ENCODE measurements at places on chromosomes 13 and 19.

- DNase-seq = peak; percentile 56
These were observed 1.8 kb upstream of the ANGPTL4 start for GRCh38 chr19:8361921-8362793.

GRCh38 chr19:10655457-10656312, 1.5 kb downstream of the ILF3 start:
- no peak for DNase-seq

GRCh38 chr13:25292301-25292700, 5.0 kb upstream of the MTMR6 start:
- no peak for DNase-seq

DNA sequence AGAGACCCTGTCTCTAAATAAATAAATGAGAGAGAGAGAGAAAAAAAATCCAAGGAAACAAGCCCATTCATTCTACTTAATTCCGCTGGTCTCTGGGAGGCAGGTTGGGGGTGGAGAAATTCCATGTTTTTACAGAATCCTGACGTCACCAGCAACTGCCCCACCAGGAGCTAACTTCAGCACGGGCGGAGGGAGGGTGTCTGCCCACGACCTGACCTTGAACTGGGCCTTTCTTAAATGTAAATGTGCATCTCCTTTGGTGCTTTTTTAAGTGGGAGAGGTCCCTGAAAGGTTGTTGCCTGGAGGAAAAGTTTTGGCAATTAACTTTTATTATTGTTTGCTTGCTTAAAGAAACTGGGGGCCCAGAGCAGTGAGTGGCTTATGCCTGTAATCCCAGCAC, 15.5 kb downstream of the KLF2 start:
- DNase-seq = no peak

DNA sequence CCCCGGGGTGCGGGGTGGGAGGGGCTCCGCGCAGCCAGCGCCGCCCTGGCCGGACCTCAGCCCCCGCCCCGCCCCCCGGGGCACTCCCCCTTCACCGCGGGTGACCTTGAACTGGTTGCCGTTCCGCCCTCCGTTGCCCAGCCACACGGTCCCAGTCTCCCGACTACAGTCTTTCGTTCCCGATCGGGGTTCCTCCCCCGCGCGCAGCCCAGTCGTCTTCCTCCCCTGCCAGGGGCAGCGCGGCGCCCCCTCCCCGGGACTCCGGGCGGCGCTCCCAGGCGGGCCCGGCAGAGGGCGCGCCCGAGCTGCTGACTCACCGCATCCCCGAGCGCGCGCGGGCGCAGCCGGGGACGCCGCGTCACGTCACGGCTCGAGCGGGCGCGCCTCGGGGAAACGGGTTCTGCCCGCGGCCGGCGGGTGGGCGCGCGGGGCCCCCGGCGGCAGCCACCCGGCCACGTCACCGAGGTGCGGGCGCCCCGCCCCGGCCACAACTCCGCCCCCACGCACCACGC, 459 bp downstream of the MIDN start:
- DNase-seq = peak; percentile 80

DNA sequence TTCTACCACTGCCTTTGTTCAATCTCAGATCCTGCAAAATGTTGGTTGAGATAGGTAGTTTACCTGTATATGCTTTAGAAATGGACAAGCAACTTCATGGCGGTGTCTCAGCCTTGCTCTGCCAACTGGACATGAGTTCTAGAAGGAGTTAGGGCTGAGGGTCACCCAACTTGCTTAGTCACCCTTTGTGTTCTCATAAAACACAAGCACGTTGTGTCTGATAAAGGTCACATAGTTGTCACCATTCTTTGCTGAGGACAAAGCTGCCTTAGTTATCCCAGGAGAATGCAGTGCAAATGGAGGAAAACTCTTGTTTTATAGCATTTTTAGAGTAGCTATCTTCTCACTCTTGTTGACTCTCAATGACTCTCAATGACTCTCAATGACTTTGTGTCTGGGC, 218.4 kb upstream of the TMTC4 start:
- DNase-seq = no peak

DNA sequence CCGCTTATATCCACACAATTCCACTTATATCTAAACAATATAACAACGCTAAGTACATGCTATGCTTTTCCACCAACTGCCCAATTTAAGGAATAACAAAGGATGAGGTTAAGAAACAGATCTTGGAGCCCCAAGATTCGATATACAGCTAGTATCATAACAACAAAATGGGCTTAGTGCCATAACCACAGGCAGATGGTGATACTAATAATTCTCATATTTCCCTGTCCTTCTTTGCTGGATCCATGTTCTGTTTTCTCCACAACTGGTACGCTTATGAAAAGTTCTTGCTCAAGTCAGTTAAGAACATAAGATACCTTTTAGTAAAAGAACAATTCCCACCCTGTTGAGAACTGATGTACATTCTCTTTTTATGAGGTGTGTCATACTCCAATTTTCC, 33.9 kb downstream of the CAB39L start:
- no peak for DNase-seq

DNA sequence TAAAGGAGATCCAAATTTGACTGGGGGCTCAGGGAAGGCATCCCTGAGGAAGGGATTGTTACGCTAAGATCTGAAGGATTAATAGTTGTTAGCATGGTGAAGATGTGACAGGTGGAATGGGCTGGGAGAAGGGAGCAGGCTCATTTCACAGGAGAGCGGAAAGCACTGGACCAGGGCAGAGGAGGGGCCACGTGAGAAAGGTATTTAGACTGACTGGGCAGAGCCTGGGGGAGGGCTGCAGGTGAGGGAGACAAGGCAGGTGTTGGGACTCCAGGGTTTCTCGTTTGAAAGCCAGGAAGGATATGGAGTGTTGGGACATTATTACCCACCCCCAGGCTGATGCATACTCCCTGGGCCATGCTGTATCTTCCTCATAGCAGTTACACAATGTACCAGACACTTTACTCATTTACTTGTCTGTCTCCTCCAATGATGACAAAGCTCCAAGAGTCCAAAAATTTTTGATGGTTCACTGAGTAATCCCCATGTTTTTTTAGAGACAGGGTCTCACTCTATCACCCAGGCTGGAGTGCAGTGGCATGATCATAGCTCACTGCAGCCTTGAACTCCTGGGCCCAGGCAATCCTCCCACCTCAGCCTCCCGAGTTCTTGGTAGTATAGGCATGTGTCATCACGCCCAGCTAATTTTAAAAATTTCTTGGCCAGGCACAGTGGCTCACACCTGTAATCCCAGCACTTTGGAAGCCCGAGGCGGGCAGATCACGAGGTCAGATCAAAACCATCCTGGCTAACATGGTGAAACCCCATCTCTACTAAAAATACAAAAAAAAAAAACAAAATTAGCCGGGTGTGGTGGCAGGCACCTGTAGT, 2.3 kb downstream of the TRAPPC6A start:
- DNase-seq = no peak

- no peak for DNase-seq
These were observed 189.0 kb upstream of the SOX1 start for GRCh38 chr13:111877906-111878305.

DNA sequence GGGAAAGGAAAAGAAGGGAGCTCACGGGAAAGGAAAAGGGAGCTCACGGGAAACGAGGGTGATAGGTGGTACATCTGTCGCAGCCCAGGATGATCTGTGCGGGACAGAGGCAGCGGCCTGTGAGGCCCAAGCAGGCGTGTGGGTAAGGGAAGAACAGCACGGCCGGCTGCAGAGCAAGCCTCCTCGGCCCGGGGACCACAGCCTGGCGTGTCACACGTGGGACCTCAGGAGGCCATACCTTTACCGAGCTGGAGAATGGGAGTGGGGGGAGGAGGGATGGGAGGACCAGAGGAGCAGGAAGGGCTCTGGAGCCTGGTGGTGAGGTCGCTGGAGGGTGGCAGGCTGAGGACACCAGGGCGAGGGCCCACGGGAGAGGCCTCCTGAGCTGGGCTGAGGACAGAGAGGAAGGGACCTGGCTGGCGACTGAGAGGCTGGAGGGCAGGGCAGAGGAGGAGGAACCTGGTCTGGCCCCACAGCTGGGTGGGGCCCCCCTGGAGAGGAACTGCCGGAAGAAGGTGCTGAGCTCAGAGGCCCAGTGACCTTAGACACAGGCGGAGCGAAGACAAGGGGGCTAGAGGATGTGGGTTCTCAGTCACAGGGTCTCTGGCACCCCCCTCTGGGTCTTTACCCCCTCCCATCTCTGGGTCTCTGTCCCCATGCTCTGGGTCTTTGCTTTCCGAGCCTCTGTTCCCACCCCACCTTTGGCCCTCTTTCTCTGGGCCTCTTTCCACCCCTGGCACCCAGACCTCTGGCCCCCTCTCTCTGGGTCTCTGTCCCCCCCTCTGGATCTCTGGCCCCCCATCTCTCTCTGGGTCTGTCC, 2.9 kb upstream of the FTL start:
- DNase-seq = no peak

- no peak for DNase-seq
These were observed 76.6 kb downstream of the B3GLCT start for GRCh38 chr13:31276421-31276820.

DNA sequence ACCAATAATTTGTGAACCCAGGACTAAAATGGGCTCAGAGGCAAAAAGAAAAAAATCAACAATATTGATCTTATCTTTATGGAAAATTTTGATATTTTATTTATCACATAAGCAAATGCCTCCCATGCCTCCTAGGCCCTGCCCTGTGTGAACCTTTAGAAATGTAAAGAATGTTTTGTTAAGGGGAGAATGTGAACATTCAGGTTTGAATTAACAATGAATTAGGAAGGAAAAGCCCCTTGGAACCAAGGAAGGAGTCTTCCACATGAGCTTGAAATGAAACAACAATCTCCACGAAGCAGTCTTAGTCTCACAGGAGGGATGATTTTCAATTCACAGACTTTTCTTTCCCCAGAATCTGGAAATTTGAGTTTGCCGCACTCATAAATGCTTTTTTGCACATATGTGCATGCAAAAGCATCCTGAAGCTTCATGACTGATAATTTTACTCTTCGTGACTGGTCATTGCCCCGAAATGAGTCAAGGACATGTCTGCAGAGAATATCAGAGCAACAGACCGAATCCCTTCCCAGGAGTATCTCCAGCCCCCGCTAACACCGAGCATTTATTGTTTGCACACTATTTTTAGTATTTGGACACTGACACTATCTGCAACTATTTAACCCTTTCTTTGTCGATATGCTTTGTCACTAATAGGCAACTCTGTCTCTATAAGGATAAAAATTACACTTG, 135.2 kb downstream of the DCT start:
- DNase-seq = no peak

DNA sequence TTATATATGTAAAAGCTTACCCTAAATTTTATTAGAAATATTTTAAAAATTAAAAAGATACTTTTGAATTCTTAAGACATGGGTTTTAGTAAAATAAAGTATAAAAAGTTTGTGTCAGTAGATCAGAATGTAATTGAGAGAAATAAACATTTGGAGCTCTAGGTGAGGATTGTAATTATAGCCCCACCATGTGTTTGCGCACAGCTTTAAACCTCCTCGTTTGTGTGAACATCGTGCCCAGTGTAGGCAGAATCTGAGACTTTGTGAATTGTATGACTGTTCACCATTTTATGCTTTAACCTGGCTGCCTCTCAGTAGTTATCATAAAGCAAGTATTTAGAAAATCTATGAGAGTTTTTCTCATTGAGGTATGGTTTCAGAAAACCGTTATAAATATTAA, 29.1 kb downstream of the CUL4A start:
- no peak for DNase-seq

DNA sequence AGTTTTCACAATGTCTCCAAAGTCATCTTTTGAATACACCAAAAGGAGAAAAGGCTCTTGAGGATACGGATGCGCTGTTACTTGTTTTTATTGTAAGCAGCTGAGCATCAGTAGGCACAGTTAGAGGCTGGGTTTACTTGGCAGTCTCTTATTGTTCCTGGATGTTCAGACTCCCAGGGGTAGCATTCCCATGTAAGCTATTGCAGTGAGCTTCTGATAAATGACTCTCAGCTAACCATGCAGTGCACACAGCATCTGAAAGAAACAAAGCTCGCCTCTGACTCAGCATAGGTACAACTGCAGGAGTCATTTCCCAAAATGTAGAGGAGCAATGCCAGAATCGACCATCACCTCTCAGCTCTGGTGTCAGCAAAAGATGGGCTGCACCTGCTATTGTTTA, 84.8 kb downstream of the DCT start:
- DNase-seq = no peak

- no peak for DNase-seq
These were observed 1158.0 kb upstream of the SPRY2 start for GRCh38 chr13:81498969-81499368.

DNA sequence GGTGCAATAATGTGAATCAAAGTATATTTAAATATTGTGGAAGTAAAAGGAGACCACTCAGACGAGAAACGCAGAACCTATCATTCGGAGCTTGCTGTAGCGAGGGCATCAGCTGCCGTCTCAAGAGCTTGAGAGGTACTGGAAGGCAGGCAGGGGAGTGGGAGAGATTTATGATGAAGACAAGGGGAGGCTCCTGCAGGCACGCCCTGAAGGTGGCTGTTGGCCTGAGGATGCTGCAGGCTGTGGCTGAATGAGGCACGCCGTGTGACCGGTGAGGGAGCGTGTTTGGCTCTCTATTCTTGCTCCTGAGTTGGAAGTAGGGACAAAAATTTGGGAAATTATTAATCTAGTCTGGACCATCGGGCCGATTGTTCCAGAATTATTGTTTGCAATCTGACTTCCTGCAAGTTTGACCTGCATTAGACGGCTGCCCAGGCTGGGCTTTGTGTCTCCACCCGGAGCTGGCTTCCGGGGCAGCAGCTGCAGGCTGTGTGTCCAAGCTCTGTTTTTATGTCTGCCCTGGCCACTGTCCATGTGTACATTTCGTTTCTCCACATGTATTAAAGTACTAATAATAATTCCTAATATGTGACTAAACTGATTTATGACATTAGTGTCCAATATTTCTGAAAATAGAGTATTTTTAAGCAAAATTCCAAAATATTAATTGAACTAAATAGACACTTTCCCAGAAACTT, 91.1 kb upstream of the ANKRD10 start:
- DNase-seq = no peak

GRCh38 chr19:4657262-4657661, 12.9 kb downstream of the MYDGF start:
- no peak for DNase-seq

GRCh38 chr13:99704390-99704789, 203.1 kb downstream of the TM9SF2 start:
- DNase-seq = no peak

DNA sequence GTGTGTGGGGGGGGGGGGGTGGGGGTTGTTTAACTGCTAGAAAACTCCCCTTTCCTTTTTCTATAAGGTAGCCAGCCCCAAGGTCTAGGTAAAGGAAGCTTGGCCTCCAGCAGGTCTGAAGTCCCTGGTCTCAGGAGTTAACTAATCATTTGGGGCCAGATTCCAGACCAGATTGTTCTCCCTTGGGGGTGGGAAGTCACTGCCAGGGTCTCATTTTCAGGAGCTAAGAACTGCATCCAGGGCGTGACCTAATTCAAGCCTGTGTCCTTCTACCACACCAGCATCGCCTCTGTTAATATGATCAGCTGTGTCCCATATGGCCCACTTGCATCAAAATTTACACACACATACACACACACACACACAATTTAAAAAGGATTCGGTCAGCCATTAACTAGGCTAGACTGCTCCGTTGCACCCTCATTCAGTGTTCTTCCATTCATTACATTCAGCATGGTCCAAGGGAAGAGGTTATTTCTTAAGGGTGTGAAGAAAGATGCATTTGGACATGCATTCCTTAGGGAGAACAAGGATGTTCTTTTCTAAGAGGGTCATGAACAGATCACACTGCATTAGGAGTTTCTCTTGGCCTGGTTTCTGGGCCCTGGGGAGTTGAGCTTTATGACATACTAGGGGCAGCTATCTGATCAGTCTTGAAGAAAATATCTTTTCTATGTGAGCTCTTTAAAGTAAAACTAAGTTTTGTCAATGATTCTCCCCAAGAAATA, 91.0 kb downstream of the FGF14 start:
- DNase-seq = no peak

Data from substantia nigra (tissue), 51 donors.